ENCODE measurements at places on chromosomes 12 and 14.

GRCh38 chr12:68536885-68537485 lies 73.7 kb upstream of the RAP1B start:
- no peak for DNase-seq

DNA sequence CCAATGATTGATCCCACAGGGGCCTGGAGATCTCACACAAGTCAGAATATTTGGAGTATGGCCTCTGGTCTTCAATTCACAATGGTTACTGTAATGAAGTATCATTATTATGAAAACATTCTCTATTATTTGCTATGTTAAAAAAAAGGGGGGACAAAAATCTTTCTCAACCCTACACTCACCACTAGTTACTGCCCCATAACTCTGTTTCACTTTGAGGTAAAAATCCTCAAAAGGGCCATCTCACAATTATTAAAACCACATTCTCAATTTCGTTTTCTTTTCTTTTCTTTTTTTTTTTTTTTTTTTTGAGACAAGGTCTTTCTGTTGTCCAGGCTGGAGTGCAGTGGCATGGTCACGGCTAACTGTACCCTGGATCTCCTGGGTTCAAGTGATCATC lies 59.6 kb upstream of the KCNC2 start:
- DNase-seq: no peak

- DNase-seq: peak; percentile 75
Measured at GRCh38 chr12:71392521-71393145, 47.0 kb upstream of the LGR5 start.

DNA sequence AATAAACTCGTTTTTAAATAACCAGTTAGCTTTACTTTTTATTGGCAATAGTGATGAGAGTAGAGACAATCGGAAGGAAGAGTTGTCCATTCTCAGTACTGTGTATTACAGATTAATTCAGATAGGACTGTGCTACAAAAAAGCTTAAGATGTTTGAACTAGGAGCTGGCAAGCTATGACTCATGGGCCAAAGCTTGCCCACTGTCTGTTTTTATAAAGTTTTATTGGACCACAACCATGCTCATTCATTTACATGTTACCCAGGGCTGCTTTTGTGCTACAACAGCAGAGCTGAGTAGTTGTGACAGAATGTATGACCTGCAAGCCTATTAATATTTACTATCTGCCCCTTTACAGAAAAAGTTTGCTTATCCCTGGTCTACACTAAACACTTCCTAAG lies 19.4 kb downstream of the GNS start:
- DNase-seq: no peak

GRCh38 chr12:53499266-53500141 lies at the start of gene MAP3K12:
Gene MAP3K12, minus strand, starts transcription at chr12:53499458. Its CDS starts 12,067 bp downstream, at chr12:53487391.
- no peak for DNase-seq

GRCh38 chr14:69259527-69260189 lies at the start of gene GALNT16:
Gene GALNT16, plus strand, starts transcription at chr14:69260158. Its CDS starts 133 bp downstream, at chr14:69260291.
- no peak for DNase-seq

GRCh38 chr12:64042911-64043310 lies 179.2 kb downstream of the KICS2 start:
- no peak for DNase-seq

DNA sequence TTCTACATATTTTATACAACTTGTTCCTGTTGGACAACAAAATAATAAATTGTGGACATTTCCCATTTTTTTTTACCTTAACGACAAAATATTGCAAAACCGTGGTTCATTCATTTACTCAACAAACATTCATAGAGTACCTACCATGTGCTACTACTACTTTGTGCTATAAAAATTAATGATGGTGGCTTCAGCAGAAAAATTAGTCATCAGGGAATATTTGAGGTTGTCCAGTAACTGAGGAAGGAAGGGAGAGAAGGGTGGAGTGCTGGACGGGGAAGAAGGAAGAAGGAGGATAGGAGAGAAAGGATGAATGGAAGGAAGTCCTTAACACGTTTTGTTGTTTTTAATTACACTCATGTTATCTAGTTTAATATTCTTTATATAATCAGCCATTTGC lies 53.7 kb downstream of the PPFIBP1 start:
- DNase-seq: no peak

DNA sequence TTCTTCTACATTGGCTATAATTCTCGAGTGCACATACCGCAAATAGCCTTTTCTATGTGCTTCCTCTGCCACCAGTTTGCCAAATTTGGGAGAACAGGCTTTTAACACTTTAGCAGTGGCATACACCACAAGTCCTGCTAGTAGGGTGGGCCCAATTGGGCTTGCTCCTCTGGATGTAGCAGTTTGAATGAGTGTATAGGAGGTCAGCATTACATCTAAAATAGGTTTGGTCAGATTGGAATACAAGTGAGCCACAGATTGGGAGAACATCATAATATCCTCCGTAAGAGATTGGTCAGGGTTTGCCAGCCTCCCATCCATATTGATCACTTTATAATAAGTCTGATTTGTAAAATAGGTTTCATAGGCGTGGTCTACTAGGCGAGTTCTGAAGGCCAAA lies 902 bp downstream of the ABCD2 start:
- DNase-seq: no peak

- DNase-seq: peak; percentile 81
Measured at GRCh38 chr12:47277972-47278448, 198.3 kb upstream of the AMIGO2 start.

- DNase-seq: no peak
Measured at GRCh38 chr12:131723532-131723931, 12.6 kb downstream of the SFSWAP start.

DNA sequence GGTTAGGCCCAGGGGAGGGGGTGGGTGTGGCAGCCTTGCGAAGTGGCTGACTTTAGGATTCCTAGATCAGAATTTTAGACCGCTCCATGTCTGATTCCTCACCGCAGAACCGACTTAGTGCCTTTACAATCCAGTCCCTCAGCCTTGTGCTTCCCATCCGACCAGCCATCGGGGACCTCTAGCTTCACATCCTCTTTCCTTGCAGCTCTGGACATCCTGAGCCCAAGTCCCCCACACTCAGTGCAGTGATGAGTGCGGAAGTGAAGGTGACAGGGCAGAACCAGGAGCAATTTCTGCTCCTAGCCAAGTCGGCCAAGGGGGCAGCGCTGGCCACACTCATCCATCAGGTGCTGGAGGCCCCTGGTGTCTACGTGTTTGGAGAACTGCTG lies 557 bp downstream of the COPS7A start:
- no peak for DNase-seq

DNA sequence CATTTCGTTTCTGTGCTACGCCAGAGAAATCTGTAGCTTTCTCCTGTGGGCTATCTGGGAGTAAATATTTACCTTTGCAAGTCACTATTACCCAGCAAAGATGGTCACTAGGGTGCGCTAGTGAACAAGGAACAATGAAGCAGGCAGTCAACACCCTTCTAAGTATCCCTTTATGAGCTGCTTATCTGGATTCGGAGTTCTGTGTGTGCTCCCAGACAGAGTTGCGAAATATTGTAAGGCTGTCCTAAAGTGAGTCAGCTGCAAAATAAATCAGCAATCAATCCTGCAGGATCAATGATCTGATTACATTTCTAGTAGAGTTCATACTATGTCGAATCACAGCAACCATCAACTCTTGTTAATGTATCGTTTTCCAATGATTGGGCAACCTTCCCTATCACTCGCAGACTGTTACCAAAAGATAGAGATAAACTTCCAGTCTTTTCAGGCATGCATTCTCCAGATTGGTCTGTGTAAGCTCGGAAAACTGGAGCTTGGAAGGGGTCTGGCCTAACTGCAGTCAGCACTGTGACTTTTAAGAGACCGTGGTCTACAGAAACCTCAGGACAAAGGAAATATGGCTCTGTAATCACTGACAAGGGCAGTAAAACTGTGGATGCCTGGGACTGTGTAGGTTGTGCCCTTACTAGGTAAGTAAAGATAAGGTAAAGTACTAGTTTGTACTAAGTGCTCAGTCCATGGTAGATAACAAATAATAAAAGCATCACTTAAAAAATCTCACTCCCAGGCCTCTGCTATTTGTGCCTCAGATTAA lies 133.5 kb downstream of the KCNK10 start:
- DNase-seq: peak; percentile 60

GRCh38 chr12:107014055-107014454 lies 27.1 kb upstream of the MTERF2 start:
- DNase-seq: no peak

- DNase-seq: no peak
Measured at GRCh38 chr14:43042408-43042807, 1435.7 kb downstream of the LRFN5 start.

- DNase-seq: no peak
Measured at GRCh38 chr12:45148619-45149018, 67.3 kb upstream of the ANO6 start.

GRCh38 chr14:72026536-72026935 lies 94.3 kb downstream of the RGS6 start:
- DNase-seq: no peak

GRCh38 chr14:98208211-98208611 lies 1063.8 kb downstream of the BCL11B start:
- no peak for DNase-seq

DNA sequence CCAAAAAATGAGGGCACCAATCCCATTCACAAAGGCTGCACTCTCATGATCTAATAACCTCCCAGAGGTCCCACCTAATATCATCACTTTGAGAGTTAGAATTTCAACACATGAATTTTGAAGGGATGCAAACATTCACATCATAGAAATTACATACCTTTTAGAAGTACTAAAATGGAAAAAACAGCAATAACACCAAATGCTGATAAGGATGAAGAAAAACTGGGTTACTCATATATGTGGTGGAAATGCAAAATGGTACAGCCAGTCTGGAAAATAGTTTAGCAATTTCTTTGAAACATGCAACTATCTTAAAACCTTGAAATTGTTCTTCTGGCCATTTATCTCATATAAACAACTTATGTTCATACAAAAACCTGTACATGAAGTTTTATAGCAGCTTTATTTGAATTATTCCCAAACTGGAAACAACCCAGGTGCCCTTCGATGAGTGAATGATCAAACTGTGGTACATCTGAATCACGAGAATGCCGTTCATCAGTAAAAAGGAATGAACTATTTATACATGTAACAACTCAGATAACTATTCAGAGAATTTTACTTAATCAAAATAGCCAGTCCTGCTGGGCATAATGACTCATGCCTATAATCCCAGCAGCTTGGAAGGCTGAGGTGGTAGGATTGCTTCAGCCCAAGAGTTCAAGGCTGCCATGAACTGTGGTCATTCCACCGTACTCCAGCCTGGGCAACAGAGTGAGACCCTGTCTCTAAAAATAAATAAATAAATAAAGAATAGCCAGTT lies 109.4 kb upstream of the SSTR1 start:
- DNase-seq: peak; percentile 55

DNA sequence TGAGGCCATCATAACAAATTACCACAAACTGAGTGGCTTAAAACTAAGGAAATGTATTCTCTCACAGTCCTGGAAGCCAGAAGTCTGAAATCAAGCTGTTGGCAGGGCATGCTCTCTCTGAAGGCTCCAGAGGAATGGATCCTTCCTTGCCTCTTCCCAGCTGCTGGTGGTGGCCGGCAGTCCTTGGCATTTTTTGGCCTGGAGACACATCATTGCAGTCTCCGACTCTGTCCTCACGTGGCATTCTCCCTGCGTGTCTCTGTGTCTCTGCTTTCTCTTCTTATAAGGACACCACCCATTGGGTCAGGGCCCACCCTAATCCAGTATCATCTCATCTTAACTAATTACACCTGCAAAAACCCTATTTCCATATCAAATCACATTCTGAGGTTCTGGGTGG lies 206.1 kb downstream of the SLC41A2 start:
- no peak for DNase-seq

GRCh38 chr12:90262251-90262650 lies 553.6 kb upstream of the ATP2B1 start:
- peak; percentile 3 for DNase-seq
